ENCODE measurements at places on chromosomes 12 and 14.

GRCh38 chr14:34794941-34795340 is 80.2 kb downstream of the BAZ1A start:
- no peak for DNase-seq

DNA sequence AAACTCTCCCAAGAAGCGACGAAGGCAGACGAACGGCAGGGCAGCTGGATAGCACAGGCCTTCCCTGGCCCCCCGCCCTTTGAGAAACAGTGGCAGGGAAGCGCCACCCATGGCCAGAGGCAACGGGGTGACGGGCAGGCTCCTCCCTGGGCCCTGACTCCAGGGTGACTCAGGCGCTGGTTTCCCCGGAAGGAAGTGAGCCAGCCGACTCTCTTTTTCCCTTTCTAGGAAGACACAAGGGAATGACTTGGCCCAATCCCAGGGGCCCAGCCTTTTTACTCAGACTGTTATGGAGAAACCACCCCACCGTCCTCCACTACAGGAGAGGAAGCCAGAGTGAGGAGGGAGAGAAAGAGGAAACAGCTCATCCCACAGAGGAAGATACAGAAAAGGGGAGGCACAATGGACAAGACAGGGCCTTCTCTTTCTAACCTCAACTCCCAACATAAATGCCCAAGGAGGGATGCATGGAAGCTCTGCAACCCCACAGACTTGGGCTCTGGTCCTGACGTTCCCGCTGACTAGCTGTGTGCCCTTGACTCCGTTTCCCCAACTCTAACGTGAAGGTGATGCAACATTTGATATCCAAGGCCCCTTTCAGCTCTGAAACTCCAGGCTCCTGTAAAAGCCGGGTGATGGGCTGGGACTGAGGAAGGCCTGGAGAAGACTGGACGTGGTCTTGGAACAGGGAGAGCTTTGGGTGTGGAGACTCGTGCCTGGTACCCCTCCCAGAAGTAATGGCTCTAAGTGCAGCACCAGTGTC is 27.9 kb downstream of the ACTN1 start:
- DNase-seq, result no peak

- no peak for DNase-seq
Observed at GRCh38 chr12:128455851-128456250, 188.9 kb downstream of the TMEM132C start.

GRCh38 chr12:80838708-80839107 is 99.0 kb downstream of the LIN7A start:
- DNase-seq, result no peak

DNA sequence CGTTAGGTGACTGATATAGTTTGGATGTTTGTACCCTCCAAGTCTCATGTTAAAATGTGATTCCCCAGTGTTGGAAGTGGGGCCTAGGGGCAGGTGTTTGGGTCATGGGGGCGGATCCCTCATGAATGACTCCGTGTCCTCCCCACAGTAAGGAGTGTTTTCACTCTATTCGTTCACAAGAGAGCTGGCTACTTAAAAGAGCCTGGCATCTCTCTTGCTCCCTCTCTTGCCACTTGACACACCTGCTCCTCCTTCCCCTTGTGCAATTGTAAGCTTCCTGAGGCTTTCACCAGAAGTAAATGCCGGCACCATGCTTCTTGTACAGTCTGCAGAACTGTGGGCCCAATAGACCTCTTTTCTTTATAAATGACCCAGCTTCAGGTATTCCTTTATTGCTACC is 2.6 kb downstream of the IFI27L2 start:
- DNase-seq, result no peak

- no peak for DNase-seq
Observed at GRCh38 chr12:67430708-67431335, 161.7 kb downstream of the CAND1 start.

DNA sequence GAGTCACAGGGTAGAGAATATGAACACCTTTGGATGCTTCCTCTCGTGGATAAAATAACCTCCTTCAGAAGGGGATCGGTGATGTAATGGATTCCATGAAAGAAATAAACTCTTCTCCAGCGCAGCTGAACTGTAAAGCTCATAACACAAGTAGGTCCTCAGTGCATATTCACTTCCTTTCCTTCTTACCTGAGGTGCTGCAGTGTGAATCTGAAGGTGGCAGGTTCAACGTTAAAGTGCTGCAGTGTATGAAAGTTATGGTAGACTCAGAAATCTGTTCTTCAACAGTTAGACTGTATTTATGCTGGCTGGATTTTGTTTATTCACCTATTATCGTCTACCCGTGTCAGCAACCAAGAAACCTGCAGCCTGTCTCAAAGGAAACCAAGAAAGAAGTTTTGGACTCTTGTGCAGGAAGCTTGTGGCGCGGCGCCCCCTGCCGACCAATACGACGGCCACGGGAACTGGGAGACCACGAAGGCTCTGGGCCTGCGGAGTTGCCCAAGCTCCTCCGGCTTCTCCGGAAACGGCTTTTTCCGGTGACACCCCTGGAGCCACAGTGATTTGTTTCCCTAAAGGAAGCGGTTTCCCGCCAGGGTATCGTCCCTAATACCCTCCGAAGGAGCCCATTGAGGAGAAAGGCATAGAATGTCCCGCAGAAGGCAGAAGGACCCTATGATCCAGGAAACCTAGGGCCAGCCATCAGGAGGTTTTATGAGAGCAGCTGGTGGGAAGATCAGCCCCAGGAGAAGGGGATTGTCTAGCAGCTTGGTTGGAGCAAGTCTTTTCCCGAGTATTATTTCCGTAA is 17.6 kb upstream of the RNASE3 start:
- no peak for DNase-seq

- DNase-seq, result no peak
Observed at GRCh38 chr14:20628063-20628854, 13.2 kb downstream of the OR6S1 start.

GRCh38 chr12:123113026-123113425 is 37.9 kb downstream of the PITPNM2 start:
- peak; percentile 35 for DNase-seq

- no peak for DNase-seq
Observed at GRCh38 chr12:92695056-92695455, 7.7 kb upstream of the PLEKHG7 start.

DNA sequence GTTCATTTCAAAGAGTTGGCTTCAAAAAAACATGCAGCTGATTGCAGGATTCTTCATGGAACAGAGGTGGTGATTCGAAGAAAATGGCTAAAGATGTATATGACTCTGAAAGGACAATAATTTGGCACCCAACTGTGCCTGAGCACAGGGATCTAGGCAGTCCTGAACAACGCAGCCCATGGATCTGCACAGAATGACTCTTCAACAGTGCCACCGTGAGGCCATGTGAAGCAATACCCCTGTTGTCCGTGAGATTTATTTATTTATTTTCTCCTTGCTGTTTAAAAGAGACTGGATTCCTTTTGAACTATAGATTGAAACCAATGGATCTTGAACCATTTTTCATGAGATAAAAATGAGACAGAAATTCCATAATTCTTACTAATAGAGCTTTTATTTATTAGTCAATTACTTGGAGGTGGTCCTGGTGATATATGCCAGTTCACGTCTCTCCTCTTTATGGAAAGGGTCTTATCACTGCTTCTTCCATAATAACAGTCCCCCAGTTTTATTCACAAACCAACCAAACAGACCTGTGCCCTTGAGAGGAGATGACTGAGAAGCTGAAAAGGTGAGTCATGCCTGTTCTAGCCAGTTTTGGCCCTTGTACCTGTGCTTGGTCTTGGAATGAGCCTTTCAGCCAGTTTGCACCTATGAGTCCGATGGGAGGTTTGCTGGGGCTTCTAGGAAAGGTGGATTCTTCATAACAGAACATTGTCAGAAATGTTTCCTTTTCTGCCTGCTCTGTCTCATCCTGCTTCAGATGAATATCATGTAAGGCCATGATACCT is 1598.3 kb downstream of the AACS start:
- peak; percentile 16 for DNase-seq

DNA sequence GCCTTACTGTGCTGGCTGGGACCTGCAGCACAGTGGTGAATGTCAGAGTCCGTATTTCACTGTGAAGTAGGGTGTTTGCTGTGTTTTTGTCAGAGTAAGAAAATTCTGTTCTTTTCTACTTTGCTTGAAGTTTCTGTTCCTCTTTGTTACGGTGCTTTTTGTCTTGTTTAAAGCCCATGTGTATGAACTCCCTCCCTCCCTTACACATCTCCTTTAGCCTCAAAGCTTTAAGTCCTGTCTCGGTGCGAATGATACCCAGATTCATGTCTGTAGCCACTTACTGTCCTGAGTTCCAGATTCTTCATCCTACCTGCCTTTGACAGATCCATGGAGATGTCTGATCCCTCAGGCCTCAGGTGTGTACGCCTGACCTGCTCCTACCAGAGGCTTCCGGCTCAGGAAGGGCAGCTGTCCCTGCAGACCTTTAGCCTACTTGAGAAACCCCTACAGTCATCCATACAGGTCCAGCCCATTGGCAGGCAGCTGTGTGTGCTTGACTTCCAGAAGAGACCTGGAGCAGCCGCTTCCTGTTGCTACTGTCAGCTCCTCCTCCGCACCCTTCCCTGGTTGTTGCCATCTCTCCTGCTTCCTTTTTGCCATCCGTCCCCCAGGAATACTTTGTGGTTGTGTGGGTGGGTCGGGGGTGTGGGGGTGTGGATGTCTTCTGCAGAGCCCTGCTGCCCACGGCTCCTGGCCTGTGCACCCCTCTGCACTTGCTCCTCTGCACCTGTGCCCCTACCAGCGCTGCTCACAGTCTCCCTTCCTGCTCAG is 72.9 kb downstream of the DDX51 start:
- DNase-seq, result peak; percentile 77

GRCh38 chr12:57935331-57935730 is 6.0 kb upstream of the ATP23 start:
- no peak for DNase-seq

- DNase-seq, result no peak
Observed at GRCh38 chr12:131055596-131056233, 102.0 kb downstream of the ADGRD1 start.

- peak; percentile 20 for DNase-seq
Observed at GRCh38 chr14:91911474-91912032, 35.9 kb downstream of the FBLN5 start.

- DNase-seq, result no peak
Observed at GRCh38 chr14:99715266-99716000, 31.3 kb downstream of the CYP46A1 start.

DNA sequence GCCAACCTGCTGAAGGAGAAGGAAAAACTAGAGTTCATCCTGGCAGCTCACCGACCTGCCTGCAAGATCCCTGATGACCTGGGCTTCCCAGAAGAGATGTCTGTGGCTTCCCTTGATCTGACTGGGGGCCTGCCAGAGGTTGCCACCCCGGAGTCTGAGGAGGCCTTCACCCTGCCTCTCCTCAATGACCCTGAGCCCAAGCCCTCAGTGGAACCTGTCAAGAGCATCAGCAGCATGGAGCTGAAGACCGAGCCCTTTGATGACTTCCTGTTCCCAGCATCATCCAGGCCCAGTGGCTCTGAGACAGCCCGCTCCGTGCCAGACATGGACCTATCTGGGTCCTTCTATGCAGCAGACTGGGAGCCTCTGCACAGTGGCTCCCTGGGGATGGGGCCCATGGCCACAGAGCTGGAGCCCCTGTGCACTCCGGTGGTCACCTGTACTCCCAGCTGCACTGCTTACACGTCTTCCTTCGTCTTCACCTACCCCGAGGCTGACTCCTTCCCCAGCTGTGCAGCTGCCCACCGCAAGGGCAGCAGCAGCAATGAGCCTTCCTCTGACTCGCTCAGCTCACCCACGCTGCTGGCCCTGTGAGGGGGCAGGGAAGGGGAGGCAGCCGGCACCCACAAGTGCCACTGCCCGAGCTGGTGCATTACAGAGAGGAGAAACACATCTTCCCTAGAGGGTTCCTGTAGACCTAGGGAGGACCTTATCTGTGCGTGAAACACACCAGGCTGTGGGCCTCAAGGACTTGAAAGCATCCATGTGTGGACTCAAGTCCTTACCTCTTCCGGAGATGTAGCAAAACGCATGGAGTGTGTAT is 2.4 kb downstream of the FOS start:
- no peak for DNase-seq

DNA sequence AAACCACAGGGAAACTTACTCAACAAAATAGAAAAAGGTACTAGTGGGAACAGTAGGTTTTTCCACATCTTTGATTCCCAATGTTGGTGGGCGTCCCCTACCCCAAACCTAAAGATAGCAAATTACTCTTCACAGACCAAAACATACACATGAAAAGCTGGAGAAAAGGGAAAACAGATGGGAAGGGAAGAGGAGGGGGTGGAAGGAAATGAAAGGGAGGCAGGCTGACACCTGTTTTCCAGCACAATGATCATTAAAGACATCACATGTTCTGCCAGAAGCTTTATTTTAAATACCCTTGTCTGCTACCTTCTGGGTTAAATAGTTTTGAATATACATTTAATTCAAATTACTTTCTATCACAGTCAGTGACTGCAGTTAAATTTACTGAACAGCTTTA is 1617.9 kb upstream of the SEL1L start:
- no peak for DNase-seq

DNA sequence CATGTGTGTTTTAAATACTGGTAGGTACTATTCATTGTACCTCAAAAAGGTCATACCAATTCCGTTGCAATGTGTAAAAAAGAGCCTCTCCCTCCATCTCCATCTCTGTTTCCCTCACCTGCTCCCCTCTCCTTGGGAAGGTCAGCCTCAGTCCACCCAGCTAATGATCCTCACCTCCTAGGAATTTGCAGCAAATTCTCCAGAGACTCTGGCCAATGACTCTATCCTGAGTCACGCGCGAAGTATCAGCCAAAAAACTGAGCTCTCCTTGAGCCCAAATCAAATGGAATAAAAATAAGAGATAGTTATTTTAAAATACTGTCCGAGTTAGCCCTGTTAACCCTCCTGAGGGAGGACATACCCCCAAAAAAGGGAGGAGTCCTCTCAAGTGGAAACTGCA is 148.4 kb downstream of the DPF3 start:
- no peak for DNase-seq

- no peak for DNase-seq
Observed at GRCh38 chr14:101460986-101461750, 100.1 kb upstream of the DIO3 start.

- no peak for DNase-seq
Observed at GRCh38 chr14:71380271-71380670, 473.0 kb downstream of the PCNX1 start.

DNA sequence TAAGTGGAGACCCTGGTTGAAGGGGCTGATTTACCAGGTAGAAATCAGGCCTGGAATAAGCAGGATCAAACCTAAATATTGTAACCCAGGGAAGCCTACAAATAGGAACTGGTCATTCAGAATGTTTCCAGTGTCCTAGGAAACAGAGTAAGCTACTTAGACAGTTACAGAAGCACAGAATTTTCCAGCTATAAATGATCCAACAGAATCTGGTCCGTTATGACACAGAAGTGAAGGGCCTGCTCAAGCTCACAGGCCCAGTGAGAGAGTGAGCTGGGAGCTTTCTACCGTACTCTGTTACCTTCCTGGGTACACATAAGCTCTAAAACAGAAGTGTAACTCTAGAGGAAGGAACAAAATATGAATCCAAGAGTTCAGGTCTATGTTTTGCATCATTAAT is 119.1 kb downstream of the TTC7B start:
- DNase-seq, result no peak

Measured in NCI-H2029 (cell line).